ENCODE measurements at places on chromosomes 3 and 15.

GRCh38 chr3:63644212-63644797 lies 8.2 kb upstream of the SNTN start:
- no peak for DNase-seq

GRCh38 chr3:60291115-60291514 lies 960.1 kb downstream of the FHIT start:
- DNase-seq, result no peak

- no peak for DNase-seq
Observed at GRCh38 chr15:66043264-66043663, 174.0 kb downstream of the RAB11A start.

DNA sequence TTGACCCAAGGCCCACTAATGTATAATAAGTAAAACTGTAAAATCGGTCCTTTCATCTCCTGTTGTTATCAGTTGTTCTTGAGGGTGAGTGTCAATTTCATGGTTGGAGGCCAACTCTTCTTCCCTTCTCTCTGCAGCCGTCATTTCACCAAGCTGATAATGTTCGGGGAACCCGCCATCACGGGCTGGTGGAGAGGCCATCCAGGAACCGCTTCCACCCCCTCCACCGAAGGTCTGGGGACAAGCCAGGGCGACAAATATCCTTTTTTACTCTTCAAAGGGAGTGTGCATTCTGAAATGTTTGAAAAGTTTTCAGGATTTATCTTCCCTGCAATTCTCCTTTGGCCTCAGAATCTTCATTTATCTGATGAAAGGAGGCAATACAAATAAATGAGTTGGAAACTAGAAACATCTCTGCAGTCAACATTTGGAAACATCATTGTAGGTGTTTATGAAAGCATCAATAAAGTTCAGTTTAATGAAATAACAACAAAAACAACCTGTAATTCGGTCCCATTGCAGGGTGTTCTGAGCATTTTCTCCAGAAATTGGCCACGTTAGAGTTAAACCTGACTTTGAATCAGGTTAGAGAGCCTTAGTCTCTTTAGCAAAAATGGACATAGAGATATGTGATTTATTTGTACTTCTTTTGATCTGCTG lies 63.9 kb downstream of the CRTC3 start:
- no peak for DNase-seq

DNA sequence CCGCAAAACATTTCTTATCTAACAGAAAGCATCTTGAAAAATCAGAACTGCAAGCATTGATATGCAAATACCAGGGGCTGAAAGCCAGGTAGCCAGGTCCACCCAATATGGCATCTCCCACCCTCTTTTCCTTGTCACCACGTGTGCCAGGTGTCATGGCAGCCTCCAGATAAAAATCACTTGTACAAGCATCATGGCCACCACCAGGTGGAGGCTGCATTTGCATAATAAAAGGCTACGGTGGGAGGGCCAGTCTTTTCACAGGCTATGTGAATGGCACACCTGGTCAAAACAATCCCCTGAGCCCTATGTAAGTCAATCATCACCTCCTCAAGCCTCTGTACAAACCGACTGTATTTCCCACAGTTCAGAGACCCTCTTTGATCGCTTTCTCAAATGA lies 1233.1 kb upstream of the ALCAM start:
- DNase-seq, result peak; percentile 10

DNA sequence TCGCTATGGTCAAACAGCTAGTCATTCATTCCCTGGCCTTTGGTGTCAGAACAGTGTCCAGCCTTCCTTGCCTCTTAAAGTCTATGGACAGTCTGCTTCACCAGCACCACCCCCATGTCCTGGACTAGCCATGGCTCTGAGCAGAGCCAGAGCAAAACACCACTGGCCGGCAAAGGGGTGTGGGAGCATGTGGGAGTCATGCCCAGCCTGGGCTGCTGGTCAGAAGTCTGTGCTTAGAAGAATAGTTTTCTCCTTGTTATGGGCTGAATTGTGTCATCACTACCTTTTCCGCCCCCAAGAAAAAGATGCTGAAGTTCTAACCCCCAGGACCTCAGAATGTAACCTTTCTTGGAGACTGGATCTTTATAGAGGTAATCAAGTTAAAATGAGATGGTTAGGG lies 132.9 kb upstream of the LPP start:
- no peak for DNase-seq

- no peak for DNase-seq
Observed at GRCh38 chr3:107458871-107459270, 63.9 kb upstream of the BBX start.

- no peak for DNase-seq
Observed at GRCh38 chr3:119156868-119157267, 10.9 kb downstream of the TEX55 start.
